Activated CD4-positive, alpha-beta T cell treated with anti-CD3 and anti-CD28 coated beads, Interleukin-2, amount 10 ng/mL, durations not matched to agents 7 days and 5 days (primary cell): ENCODE measurements at places on chromosomes 11 and 22. TPM values are rescaled to one million over a fixed set of nuclear protein-coding genes. Genes with fewer than 3 reads are reported as not detected.

Gene KLHDC7B
- total RNA-seq = 15.6 TPM

Gene TANGO2
- total RNA-seq = 36.7 TPM

Gene NXPE2
- total RNA-seq = not detected

Gene SNU13
- total RNA-seq = 171 TPM

Gene HTR3A
- total RNA-seq = not detected

Gene TEX12
- total RNA-seq = 0.20 TPM

Gene TMEM191C
- total RNA-seq = 1.4 TPM

Gene BIRC3
- total RNA-seq = 39.6 TPM

Gene GRAP2
- total RNA-seq = 137 TPM

Gene IL10RA
- 161 TPM for total RNA-seq

Gene MPEG1
- total RNA-seq = not detected

DNA sequence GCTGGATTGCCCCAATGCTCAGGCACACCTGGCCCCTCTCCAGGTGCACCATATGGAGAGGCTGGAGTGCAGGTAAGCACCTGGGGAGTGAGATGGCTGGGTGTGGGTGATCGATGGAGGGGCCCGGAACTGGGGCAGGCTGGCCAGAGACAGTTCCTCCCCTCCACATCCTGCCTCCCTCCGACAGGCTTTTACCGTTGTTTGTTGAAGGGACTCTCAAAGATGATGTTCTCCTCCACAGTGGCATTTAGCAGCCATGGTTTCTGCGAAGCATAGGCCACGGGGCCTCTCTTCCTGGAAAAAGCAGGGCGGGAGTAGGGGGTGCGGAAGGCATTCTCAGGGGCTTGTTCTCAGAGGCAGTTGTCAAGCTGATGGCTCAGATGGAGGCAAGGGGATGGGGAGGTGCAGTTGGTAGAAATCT, 25.9 kb upstream of the KCNJ11 start:
- DNase-seq = peak; percentile 24
- H3K27ac ChIP-seq = peak overlapping the region; percentile 66
- no peaks in the 10 kb centered on the region for H3K36me3 ChIP-seq
- H3K4me1 ChIP-seq = peaks cover 34% of the 10 kb centered on the region

GRCh38 chr11:18065572-18065971, 19.5 kb upstream of the TPH1 start:
- H3K4me1 ChIP-seq = no peaks in the 10 kb centered on the region
- no peaks in the 10 kb centered on the region for H3K27me3 ChIP-seq
- H3K27ac ChIP-seq = no peak overlapping the region
- no peak for DNase-seq

DNA sequence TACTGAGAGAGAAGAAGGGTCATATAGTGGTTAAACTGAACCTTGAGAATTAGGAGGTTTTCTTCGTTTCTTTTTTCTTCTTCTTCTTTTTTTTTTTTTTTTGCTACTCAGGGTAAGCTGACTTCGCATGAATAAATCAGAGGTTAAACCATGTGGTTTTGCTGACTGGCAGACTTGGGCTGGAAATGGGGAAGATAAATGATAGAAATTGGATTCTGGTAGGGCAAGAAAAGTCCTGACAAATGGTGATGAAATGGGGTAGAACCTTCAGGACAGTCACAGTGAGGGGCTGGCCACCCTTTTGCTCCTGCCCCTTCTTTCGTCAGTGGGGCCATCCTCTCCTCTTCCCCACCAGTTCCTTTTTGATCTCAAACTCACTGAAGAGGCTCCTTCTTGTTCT, 1.6 kb upstream of the SWAP70 start:
- peaks cover 37% of the 10 kb centered on the region for H3K27me3 ChIP-seq
- DNase-seq = no peak
- no peak overlapping the region for H3K27ac ChIP-seq

DNA sequence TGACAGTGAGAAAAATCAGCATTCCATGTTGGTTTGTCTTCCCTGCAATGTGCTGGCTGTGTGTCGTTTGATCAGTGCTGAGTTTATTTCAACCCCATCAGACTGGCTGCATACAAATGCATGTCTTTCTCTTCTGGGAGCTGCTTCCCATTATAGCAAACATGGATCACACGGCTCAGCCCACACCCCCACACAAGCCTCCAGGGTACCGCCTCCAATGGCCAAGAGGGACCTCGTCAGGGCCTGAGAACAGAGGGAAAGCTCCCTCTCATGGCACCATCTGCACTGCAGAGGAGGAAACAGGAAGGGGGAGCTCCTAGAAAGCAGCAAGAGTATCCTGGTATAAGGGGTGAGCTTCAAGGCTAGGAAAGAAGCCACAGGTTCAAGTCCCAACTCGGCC, 214.2 kb downstream of the LARGE1 start:
- H3K27ac ChIP-seq = no peak overlapping the region
- H3K4me3 ChIP-seq = no peak overlapping the region
- no peaks in the 10 kb centered on the region for H3K4me1 ChIP-seq
- no peak for DNase-seq

DNA sequence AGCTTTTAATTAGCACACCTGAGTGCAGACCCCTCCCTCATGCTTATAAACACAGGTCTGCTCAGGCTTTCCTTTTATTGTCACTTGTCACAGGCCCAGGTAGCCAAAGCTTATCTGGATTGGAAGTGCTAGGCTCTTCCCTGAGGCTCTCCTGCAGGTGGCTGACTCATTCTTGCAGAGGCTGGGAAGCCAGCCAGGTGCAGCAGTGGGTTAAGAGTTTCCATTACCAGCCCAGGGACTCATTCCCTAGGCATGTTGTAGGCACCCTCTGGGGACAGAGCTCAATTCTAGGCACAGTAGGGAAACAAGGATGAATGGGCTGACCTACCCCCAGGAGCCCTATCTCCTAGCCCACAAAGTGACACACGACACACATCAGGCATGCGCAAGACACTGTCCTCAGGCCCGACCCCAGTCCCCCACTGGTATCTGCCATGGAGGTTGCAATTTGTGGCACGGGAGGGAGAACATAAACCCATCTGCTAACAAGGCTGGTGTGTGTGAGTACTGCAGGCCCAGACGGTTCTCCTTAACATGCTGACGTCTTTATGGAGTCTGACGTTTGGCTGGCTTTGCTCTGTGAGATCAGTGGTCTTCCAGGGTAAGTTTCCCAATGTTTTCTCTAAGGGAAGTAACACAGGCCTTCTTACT, 94.2 kb downstream of the ABTB2 start:
- DNase-seq = no peak
- H3K27ac ChIP-seq = no peak overlapping the region
- H3K27me3 ChIP-seq = peaks cover 16% of the 10 kb centered on the region
- H3K4me1 ChIP-seq = peaks cover 4% of the 10 kb centered on the region
- no peak overlapping the region for H3K4me3 ChIP-seq

GRCh38 chr11:122209619-122210366, 93.8 kb upstream of the BLID start:
- no peak for DNase-seq
- H3K4me3 ChIP-seq = no peak overlapping the region
- H3K4me1 ChIP-seq = no peaks in the 10 kb centered on the region
- H3K27ac ChIP-seq = no peak overlapping the region
- H3K36me3 ChIP-seq = no peaks in the 10 kb centered on the region

- H3K4me1 ChIP-seq = no peaks in the 10 kb centered on the region
- H3K27me3 ChIP-seq = no peaks in the 10 kb centered on the region
- H3K27ac ChIP-seq = no peak overlapping the region
- H3K4me3 ChIP-seq = no peak overlapping the region
Observed at GRCh38 chr11:82092904-82093303, 640.8 kb downstream of the FAM181B start.

GRCh38 chr11:68798221-68798813, 43.4 kb downstream of the CPT1A start:
- DNase-seq = peak; percentile 39
- H3K36me3 ChIP-seq = peaks cover 36% of the 10 kb centered on the region
- no peaks in the 10 kb centered on the region for H3K4me1 ChIP-seq

DNA sequence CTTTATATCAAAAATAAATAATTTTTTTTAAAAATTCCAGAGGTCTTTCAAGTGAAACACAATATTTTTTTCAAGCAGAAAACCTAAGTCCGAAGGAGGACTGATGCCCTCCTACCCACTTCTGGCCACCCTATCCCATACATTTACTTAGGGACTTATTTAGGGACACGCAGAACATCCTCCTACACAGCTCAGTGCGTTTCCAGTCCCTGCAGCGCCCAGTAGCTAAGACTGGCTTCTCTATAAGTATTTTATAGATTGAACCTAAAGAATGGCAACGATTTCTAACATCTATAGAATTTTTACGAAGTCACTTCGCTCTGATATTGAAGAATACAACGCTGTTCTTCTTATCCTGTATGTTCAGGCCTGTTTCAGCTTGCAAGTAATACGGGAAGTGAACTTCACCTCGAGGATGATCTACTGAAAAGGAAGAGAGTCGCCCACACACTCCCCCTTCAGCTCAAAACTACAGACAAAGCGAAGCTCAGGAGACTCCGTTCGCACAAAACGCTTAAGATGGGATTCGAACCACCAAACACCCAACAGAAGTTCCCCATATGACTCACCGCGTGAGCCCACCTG, 328 bp downstream of the CHEK2 start:
- no peaks in the 10 kb centered on the region for H3K27me3 ChIP-seq
- no peak for DNase-seq
- H3K4me3 ChIP-seq = peak overlapping the region; percentile 81
- H3K27ac ChIP-seq = peak overlapping the region; percentile 93
- peaks cover 18% of the 10 kb centered on the region for H3K36me3 ChIP-seq

- H3K4me3 ChIP-seq = no peak overlapping the region
- H3K4me1 ChIP-seq = no peaks in the 10 kb centered on the region
- peaks cover 42% of the 10 kb centered on the region for H3K27me3 ChIP-seq
- no peak for DNase-seq
- no peak overlapping the region for H3K27ac ChIP-seq
Observed at GRCh38 chr11:4211991-4212390, 117.4 kb downstream of the RRM1 start.

- no peaks in the 10 kb centered on the region for H3K36me3 ChIP-seq
- DNase-seq = no peak
- H3K27me3 ChIP-seq = peaks cover 11% of the 10 kb centered on the region
- H3K4me3 ChIP-seq = no peak overlapping the region
- H3K4me1 ChIP-seq = no peaks in the 10 kb centered on the region
Observed at GRCh38 chr22:36641902-36642640, 61.5 kb downstream of the CACNG2 start.

GRCh38 chr22:21025266-21025665, 7.1 kb downstream of the SLC7A4 start:
- H3K36me3 ChIP-seq = no peaks in the 10 kb centered on the region
- DNase-seq = peak; percentile 56
- H3K27ac ChIP-seq = peak overlapping the region; percentile 85
- no peaks in the 10 kb centered on the region for H3K27me3 ChIP-seq

- H3K27ac ChIP-seq = peak overlapping the region; percentile 75
- H3K36me3 ChIP-seq = peaks cover 7% of the 10 kb centered on the region
- peaks cover 58% of the 10 kb centered on the region for H3K4me1 ChIP-seq
- no peaks in the 10 kb centered on the region for H3K27me3 ChIP-seq
- H3K4me3 ChIP-seq = peak overlapping the region; percentile 56
- no peak for DNase-seq
Observed at GRCh38 chr11:46116007-46116711, 5.1 kb downstream of the PHF21A start.

DNA sequence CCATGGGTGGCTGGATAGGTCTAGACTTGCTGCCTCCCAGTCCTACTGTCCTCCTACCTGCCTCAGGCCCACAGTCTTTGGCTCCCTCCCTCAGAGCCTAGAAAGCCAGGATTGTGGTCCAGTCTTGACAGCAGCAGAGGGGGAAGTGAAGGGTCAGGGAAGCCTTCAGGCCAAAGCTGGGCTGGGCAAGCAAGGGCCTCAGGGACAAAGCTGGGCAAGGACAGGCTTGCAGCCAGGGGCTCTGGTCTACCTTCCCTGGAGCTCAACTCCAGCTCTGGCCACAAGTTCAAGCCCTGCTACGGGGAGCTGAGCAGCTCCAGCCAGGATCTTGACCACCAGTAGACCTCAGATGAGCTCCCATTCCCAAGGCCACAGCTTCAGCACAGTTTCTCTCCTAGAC, 14.9 kb downstream of the LMO1 start:
- H3K36me3 ChIP-seq = no peaks in the 10 kb centered on the region
- no peaks in the 10 kb centered on the region for H3K4me1 ChIP-seq
- peaks cover 10% of the 10 kb centered on the region for H3K27me3 ChIP-seq
- no peak overlapping the region for H3K4me3 ChIP-seq
- no peak for DNase-seq

- H3K27me3 ChIP-seq = no peaks in the 10 kb centered on the region
- DNase-seq = no peak
- H3K36me3 ChIP-seq = no peaks in the 10 kb centered on the region
- no peaks in the 10 kb centered on the region for H3K4me1 ChIP-seq
- no peak overlapping the region for H3K27ac ChIP-seq
Observed at GRCh38 chr22:38040953-38041759, 16.0 kb upstream of the PICK1 start.

DNA sequence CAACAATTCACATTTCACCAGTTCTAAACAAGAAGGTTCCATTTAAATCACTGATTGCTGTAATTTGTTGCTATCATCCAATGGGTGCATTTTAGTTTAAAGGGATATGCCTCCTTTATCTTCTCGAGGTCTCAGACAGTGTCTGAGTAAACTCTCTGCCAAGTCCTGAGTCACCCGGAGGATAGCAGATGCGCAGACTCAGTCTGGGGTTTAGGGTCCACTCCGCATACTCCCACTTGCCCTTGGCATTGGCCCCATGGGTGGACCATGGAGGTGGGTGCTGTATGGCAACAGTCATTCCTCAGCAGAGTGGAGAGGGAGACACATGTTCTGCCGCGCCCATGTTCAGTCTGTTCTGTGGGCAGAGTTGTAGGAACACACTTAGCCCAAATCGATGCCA, 65.4 kb upstream of the CRTAM start:
- no peaks in the 10 kb centered on the region for H3K27me3 ChIP-seq
- H3K36me3 ChIP-seq = no peaks in the 10 kb centered on the region
- peaks cover 6% of the 10 kb centered on the region for H3K4me1 ChIP-seq

DNA sequence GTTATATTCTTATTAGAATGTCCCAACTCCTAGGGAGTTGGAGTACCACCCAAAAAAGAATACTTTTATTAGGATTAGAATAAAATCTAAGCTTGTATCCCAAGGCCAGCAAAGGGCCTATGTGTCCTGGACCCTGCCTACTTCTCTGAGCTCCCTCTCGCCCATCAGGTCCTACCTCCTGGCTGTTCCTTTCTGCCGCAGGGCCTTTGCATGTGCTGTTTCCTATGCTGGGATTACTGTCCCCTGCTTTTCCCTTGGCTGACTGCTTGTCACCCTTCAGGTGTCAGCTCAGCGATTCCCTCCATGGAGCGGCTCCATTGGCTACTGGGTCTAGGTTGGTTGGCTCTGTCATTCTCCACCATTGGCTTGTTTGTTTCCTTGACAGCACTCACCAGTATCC, 13.4 kb downstream of the MYO7A start:
- peaks cover 15% of the 10 kb centered on the region for H3K4me1 ChIP-seq
- no peaks in the 10 kb centered on the region for H3K36me3 ChIP-seq
- H3K4me3 ChIP-seq = no peak overlapping the region

GRCh38 chr11:7612056-7612660, 61.1 kb downstream of the CYB5R2 start:
- H3K4me1 ChIP-seq = no peaks in the 10 kb centered on the region
- no peak overlapping the region for H3K4me3 ChIP-seq
- DNase-seq = no peak
- no peaks in the 10 kb centered on the region for H3K27me3 ChIP-seq
